ENCODE measurements at places on chromosomes 5 and 9.
A peak's percentile ranks its signal among the peaks of the same experiment; 100 is the strongest.

GRCh38 chr9:38371495-38371894 lies 21.0 kb upstream of the ALDH1B1 start:
- peak; percentile 69 for DNase-seq

DNA sequence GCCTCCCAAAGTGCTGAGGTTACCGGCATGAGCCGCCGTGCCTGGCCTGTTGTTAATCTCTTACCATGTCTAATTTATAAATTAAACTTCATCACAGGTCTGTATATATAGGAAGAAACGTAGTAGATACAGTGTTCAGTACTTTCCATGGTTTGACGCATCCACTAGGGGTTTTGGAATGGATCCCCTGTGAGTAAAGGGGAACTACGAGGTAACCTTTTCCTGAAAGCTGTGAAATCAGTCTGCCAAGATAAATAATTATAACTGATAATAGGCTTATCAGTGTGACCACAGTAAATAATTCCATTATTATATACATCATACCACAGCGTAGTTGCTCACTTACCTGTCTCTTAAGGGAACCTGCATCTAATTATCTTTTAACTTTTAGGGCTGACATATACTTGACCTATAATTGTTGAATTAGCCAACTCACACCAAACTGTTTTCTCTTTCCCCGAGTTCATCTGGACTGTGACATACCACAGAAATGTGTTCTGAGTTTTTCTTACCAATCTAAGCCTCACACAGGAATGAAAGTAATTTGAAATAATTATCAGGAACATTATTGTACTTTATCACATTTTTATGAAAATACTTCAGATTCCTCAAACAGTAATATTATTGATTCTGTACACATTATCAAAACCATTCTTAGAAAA lies 42.9 kb downstream of the DAPK1 start:
- no peak for DNase-seq

DNA sequence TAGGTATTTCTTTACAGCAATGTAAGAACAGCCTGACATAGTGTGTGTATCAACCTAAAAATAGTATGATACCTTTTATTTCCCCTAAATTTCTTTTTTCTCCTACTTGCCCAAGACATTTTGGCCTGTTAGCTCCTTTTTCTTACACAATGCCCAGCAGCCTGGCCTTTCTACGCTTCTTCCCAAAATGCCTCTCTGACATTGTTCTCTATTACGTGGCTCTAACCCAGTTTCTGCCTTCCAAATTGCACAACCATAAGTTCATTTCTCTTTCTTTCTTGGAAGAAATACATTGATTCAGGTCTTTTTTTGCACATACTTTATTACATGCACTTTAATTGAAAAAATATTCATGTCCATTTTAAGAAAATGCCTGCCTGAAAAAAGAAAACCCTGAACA lies 408.2 kb downstream of the PRR16 start:
- DNase-seq, result no peak

- DNase-seq, result no peak
Observed at GRCh38 chr5:9604416-9604815, 25.7 kb downstream of the TAS2R1 start.

- no peak for DNase-seq
Observed at GRCh38 chr5:19322716-19323485, 665.1 kb downstream of the CDH18 start.

- DNase-seq, result no peak
Observed at GRCh38 chr5:167966979-167967378, 324.5 kb upstream of the WWC1 start.

GRCh38 chr9:127058011-127058644 lies 64.3 kb downstream of the ANGPTL2 start:
- DNase-seq, result no peak

Measured in GM10248 (cell line).